ENCODE measurements at places on chromosomes 16 and 17.

- DNase-seq: peak; percentile 28
Measured at GRCh38 chr16:79310710-79311109, 289.8 kb downstream of the MAF start.

DNA sequence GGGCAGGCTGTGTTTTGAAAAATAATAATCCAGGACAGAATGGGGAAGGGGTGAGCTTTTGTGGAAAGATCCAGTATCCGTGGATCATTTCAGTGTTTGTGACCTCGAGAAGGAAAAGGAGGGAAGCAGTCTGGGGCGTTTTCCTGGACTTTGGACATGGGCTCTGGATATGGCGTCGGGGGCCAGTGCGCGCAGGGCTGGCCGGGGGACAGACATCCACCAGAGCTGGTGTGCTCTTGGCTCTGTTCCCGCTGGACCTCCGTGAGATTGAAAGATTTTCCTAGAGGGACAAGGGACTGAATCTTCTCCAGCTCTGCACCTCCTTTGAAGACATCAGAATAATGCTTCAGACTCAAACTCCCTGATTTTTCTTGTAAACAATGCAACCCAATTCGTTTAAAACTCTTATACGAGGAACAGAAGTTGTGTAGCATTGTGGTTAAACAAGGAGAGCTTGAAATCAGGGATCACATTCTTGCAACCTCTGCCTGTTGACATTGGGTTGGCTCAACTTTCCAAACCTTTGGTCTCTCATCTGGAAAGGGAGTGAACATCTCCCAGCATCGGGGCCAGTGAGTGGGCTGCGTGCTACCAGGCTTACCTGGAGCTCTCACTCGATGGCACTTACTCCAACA is 75.9 kb downstream of the C16orf95 start:
- no peak for DNase-seq

DNA sequence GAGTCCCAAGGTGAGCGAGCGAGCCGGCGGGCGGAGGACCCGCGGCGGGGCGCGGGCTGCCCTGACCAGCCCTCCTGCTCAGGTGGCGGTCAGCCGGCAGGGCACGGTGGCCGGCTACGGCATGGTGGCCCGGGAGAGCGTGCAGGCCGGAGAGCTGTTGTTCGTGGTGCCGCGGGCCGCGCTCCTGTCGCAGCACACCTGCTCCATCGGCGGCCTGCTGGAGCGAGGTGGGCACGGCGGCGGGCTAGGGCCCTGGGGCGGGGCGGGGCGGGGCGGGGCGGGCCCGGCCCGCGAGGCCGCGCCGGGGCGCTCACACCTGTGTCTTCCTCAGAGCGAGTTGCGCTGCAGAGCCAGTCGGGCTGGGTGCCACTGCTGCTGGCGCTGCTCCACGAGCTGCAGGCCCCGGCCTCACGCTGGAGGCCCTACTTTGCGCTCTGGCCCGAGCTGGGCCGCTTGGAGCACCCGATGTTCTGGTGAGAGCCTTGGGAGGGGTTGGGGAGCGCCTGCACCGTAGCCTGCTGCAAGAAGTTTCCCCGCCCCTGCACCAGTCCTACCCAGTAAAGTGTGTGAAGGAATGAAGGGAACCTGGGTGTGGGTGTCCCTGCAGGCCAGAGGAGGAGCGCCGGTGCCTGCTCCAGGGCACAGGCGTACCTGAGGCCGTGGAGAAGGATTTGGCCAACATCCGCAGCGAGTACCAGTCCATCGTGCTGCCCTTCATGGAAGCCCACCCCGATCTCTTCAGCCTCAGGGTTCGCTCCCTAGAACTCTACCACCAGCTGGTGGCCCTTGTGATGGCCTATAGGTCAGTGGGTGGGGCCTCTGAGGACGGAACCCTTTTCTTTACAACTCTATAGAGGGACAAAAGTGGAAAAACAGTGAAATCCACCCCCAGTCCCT is 802 bp downstream of the SETD6 start:
- DNase-seq: peak; percentile 24

DNA sequence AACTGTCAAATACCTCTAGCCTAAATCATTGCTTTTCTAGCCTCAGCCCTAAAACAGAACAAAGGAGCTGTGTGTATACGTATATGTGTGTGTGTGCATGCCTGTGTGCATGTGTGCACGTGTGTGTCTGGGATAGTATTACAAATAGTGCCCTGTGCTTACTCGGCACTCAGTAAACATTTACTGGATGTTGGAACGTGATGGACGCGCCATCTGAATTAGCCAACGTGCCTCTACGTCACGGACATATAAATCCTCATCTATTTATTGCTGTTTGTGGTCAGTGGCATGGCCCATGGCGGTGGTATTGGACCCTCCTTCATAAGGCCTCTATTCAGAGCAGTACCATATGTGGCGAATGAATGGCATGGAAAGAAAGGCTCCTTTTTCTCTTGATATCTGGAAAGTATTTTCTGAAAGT is 37.5 kb downstream of the WWP2 start:
- DNase-seq: no peak

DNA sequence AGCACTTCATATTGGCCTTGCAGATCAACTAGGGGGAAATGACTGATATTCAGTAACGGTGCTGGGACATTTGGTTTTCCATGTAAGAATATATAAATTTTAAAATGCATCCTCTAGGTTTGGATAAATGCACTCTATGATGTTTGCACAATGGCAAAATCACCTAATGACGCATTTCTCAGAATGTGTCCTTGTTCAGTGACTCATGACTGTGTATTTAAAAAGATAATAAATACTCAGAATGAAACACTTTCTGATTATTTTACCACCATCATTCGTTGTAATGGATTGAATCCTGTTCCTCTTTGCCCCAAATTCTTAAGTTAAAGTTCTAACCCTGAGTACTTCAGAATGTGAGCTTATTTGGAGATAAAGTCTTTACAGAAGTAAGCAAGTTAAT is 17.2 kb upstream of the ADGRG1 start:
- DNase-seq: no peak

- no peak for DNase-seq
Measured at GRCh38 chr16:77840673-77841501, 52.5 kb downstream of the VAT1L start.
